Pancreas (tissue), 10 donors: ENCODE measurements at places on chromosomes 13 and 19.

- DNase-seq, result no peak
Observed at GRCh38 chr13:39688278-39688677, 32.8 kb downstream of the COG6 start.

- DNase-seq, result no peak
Observed at GRCh38 chr13:23003446-23003845, 177.3 kb upstream of the SGCG start.

DNA sequence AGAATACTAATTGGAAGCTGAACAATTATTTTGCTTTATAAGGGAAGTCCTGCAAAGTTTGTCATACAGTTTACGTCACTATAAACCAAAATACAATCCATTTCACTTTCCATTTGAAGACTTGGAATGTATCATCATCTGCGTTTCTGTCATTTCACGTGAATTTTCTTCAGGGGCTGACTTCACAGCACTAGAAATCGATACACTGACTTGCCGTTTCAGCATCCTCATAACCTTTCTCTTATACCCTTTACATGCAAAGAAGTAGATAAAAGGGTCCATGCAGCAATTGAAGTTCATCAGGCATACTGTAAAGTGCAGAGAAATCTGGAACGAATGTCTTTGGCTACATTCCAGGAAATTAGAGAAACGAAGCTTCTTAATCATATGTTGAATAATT lies 12.2 kb downstream of the GPR183 start:
- DNase-seq, result no peak

DNA sequence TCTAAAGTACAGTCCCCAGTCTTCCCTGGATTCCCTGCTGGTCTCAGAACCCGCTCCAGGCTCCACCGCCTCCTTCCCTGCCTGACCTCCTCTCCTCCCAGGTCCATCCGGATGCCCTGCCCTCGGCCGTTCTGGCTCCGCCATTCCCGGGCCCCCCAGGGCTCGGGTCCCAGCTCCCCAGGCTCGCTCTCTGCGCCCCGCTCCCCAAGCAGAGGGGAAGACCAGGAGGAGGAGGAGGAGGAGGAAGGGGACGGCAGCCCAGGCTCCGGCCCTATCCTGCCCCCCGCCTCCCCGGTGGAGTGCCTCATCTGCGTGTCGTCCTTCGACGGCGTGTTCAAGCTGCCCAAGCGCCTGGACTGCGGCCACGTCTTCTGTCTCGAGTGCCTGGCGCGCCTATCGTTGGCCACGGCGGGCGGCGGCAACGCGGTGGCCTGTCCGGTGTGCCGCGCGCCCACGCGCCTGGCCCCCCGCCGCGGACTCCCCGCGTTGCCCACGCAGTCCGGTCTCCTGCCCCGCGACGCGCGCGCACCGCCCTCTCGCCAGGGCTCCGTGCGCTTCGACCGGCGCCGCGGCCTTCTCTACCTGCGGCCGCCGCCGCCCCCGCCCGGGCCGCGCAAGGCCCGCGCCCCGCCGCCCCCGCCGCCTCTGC lies 647 bp downstream of the RNF225 start:
- peak; percentile 79 for DNase-seq

GRCh38 chr19:19067276-19068072 lies 3.7 kb downstream of the SLC25A42 start:
- DNase-seq, result no peak
